ENCODE measurements at places on chromosomes 3 and 15. TPM values are rescaled to one million over a fixed set of nuclear protein-coding genes. Genes with fewer than 3 reads are reported as not detected.

Gene PGBD4
- 2.1 TPM for total RNA-seq

Gene MGA
- total RNA-seq: 147 TPM

Gene ILDR1
- total RNA-seq: 0.99 TPM

Gene ARPIN
- 28.5 TPM for total RNA-seq

Gene AQR
- 56.4 TPM for total RNA-seq

Gene ASB14
- 0.33 TPM for total RNA-seq

Gene TIMP4
- total RNA-seq: 3.1 TPM

Gene ST8SIA2
- total RNA-seq: 18.9 TPM

Gene NPAP1
- 0.27 TPM for total RNA-seq

Gene ANKRD34C
- 0.22 TPM for total RNA-seq

Gene ROPN1
- total RNA-seq: not detected

Gene ADAMTS7
- total RNA-seq: 20.7 TPM

Gene SYNM
- total RNA-seq: 32.7 TPM

Gene MDFIC2
- not detected for total RNA-seq

Gene ZPLD1
- total RNA-seq: 1.9 TPM

Gene SLC51B
- 0.60 TPM for total RNA-seq

Gene DUOXA2
- total RNA-seq: not detected

Gene THAP10
- total RNA-seq: 5.7 TPM

Gene ZSCAN29
- 59.3 TPM for total RNA-seq

All from camera-type eye (tissue), 1 donor.